Tibial artery (tissue), 4 donors: ENCODE measurements at places on chromosomes 11 and 22.

GRCh38 chr11:19959648-19960059 is 200.6 kb downstream of the DBX1 start:
- no peak for DNase-seq

GRCh38 chr11:2763984-2764383 is 64.2 kb upstream of the KCNQ1OT1 start:
- no peak for DNase-seq

- no peak for DNase-seq
These were observed 309.8 kb upstream of the CNTN5 start for GRCh38 chr11:98710986-98711385.

DNA sequence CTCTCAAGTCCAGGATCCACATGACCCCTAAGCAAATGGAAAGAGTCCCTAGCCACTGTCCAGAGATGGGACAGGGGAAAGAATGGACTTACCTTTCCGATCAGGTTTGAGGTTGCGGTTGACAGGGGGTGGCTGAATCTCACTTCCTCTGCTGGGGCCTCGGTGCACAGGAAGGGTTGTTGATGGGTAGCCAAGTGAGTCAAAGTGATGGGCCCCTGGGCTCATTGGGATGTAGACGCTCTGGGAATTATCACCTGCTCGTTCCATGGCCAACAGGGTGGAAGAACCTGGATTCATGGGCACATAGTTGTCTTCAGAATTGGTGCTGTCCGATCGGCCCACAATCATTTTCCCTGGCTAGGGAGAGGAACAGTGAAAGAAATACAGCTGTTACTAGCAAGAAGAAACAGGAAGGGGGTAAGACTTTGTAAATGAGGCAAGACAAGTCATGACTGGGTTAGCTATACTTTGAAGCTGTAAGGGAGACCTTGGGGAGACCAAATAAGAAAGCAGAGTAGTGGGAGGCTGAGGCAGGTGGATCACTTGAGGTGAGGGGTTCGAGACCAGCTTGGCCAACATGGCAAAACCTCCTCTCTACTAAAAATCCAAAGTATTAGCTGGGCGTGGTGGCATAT is 34.7 kb downstream of the USP35 start:
- DNase-seq: no peak

- no peak for DNase-seq
These were observed 4.6 kb upstream of the RNF185 start for GRCh38 chr22:31155422-31155821.

DNA sequence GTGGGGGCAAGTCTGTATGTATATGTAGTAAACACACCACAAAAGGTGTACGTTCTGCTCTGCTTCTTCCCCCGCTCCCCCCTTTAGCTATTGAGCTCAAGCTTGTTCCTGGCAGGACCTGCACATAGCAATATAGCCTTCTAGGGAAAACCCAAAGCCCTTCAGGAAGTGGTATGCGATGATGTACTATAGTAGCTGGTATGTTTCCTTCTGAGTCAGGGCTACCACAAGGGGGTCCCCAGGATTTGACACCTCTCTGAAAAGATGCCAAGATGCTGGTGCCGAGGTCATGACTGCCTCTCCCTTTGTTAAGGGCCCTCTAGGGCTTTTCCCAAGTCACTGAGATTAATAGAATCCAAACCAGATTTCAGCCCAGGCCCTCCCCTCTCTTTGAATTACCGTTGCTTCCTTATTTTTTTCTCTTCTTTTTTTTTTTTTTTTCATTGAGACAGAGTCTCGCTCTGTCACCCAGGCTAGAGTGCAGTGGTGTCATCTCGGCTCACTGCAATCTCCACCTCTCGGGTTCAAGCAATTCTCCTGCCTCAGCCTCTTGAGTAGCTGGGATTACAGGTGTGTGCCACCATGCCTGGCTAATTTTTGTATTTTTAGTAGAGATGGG is 268.4 kb downstream of the ETS1 start:
- no peak for DNase-seq

DNA sequence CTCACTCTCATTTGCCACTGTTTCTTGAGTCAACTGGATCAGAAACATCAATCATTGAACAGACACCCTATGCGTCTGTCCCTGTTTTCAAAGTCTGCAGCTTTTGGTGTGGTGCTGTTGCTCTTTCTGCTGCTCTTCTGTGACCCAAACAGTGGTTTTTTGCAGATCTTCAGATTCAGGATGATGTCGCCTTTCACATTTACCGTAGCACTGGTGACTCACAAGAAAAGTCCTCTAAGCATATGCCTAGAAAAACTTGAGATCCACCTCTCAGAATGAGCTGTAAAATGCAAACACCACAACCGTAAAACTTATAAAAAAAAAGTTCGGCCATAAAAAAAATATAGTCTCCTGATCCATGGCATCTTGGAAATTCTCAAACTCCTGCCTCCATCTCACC is 400.4 kb downstream of the NTM start:
- no peak for DNase-seq

- no peak for DNase-seq
These were observed at the start of gene IZUMO1R for GRCh38 chr11:94303966-94304958. TSS of gene IZUMO1R (plus strand) at chr11:94304580. CDS start at chr11:94305637, 1,057 bp downstream.

GRCh38 chr11:134573857-134574256 is 161.8 kb upstream of the B3GAT1 start:
- DNase-seq: no peak

GRCh38 chr11:44645827-44646226 is 80.4 kb downstream of the CD82 start:
- DNase-seq: no peak

GRCh38 chr11:80816454-80816847 is 1375.6 kb upstream of the TENM4 start:
- DNase-seq: no peak

GRCh38 chr11:83689144-83689780 is 403.1 kb upstream of the CCDC90B start:
- DNase-seq: no peak

DNA sequence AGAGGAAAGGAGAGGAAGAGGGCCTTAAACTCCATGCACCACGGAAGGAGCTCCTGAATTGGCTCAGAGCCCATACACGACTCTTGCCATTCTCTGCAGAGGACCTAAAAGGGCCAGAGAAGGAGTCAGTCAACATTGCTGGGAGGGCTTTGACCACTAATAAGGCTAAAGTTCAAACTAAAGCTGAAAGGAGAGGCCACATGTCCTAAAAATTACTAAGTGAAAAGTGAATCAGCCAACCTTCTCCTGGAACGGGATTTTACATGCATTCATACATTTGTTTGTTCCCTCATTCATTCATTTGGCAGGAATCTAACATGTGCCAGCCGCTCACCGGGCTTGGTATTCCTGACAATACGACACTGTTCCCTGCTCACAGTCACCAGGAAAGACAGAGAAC is 10.5 kb downstream of the CLMP start:
- DNase-seq: no peak

DNA sequence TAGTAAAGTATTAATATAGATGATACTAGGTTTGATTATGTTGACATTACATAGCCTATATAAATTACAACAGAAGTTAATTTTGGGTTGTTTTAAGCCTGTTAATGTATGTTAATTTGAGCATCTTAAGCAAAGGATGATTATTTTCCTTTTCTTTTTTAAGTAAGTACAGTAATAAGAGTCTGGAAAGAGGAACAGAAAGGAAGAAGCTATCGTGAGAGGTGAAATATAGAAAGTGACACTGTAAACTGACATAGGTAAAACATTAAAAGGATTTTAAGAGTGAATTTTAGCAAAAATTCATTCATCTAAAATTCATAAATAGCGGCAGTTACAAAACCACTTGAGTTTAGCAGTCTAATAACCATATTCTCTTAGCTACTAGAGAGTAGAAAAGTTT is 45.5 kb downstream of the FAR1 start:
- DNase-seq: no peak

DNA sequence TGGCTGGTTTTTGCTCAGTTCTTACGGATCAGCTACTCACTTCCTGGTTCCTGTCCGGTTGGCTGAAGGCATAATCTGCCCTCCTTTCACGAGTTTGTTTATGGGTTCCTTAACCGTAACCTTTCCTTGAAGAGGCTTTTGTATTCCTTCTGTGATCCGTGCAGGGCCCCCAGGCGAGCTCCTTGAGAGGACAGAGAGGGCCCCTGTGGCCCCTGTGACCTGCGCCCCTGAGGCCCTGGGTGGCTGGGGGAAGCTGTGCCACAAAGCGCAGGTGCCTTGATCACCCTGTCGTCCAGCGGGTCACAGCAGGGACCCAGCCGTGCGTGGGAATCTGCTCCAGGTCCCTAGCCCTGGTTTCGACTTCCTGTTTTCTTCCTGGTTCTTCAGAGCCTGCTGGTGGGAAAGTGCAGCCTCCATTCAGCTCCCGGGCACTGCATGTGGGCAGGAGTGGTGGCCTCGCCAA is 27.8 kb upstream of the FADD start:
- no peak for DNase-seq

DNA sequence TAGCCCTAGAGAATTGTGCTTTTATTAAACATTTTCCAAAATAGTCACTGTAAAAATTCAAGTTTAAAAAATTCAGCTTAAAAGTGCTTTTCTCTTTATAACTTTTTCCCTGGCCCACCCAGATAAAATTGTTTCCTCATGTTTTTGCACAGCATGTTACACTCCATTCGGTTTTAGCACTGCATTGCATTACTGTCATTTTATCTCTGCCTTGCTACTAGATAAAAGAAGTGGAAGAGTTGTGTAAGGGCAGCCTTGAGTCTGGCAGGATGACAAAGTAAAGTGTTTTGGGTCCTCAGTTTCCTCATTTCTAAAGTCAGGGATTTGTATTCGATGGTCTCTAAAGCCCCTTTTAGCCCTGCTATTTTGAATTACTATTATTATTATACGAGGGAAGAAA is 99.8 kb downstream of the ATM start:
- no peak for DNase-seq

DNA sequence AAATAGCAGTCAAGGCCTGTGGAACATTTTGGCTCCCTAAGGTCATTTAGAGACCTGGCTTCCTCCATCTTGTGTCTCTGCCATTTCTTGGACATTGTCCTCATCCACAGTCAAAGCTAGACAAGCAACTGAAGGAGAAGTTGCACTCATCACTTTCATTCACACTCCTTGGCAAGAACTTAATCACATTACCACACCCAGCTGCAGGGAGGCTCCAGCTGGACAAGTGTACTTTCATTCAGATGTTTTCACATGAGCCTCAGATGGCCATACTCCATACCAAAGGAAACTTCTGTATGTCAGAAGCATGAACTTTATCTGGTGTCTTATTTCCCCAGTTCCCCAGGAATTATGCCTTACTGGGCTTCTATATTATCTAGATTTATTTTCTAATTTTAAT is 537.4 kb downstream of the TMEM135 start:
- DNase-seq: no peak

DNA sequence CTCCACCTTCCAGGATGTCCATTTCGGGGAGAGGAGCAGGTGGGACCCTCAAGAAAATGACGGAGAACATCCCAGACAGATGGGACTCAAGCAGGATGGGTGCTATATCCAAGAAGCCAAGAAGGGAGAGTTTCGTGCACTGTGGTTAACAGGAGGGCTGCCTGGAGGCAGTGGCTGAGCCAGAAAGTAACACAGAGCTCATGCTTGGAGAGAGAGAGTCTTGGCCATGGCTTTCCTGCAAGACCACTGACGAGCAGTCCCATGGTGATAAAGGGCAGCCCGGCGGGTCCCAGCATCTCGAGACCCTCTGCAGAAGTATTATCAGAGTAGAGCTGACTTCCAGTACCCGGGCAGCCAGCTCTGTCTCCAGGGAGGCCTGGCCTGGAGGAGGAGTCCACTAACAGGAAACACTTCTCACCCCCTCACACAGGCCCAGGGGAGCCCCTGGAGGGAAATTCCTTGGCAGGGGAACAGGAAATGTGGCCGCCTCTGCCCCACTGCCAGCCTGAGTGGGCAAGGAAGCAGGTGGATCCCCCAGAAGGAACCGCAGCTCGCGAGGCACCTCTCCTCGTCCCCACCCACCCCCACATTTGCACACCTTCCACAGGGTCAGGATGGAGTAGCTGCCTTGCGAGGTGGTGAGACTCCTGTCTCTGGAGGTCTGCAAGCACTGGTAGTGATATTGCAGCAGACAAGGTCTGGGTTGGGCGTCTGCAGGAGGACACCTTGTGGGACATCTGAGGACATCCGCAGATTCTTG is 32.2 kb downstream of the CYTH4 start:
- DNase-seq: no peak

DNA sequence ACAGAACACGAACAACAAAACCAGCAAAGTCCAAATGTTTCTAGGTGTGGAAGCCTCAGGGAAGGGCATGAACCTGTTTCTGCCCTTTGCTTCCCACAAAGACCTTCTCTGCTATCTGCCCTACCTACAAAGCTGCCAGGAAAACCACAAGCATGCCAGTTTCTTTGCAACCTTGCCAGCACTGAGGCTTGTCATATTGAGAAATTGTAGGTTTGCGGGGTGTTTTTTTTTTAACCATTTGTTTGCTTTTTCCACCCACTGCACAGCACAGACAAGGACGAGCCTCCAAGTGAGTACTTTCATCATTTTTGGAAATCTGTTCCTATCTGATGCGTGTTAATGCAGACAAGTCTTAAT is 12.8 kb downstream of the PARVG start:
- no peak for DNase-seq

DNA sequence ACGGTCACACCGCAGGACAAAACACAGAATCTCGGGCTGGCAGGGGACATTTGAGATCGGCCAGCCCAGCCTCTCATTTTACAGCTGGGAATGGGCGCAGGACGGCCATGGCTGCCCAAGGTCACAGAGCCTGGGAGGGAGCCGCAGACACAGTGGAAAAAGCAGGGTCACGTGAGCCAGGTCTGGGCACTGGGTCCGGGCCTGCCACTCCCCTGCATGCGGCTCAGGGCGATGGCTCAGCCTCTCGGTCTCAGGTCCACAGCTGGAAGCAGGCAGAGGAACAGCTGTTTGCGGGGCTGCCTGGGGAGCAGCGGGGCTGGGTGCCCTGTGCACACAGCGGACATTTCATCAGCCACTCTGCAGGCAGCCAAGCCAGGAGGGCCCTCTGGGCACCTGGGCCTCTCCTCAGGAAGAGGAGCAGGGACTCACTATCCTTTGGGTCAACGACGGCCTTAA is 10.4 kb upstream of the PPARA start:
- DNase-seq: no peak

GRCh38 chr22:38751422-38752346 is 4.1 kb downstream of the SUN2 start:
- peak; percentile 54 for DNase-seq

- DNase-seq: no peak
These were observed 54.1 kb upstream of the ARHGAP20 start for GRCh38 chr11:110766316-110766715.

DNA sequence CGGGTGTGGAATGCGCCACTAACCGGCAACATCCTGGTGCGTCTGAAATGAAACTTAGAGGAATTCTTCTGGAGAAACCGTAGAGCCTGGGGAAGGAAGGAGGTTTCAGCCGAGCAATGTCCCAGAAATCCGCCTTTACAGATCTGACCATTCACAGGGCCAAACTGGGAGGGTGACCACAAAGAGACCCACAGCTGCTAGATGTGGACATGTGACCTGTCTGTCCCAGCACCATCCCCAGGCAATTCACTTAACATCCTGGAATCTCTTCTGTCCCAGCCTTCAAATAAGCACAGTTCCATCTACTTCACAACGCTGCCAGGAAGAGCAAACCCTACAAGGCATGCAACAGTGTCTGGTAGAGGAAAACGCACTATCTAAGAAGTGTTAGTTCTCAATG is 9.8 kb downstream of the MCAT start:
- no peak for DNase-seq

- no peak for DNase-seq
These were observed 16.9 kb upstream of the CD81 start for GRCh38 chr11:2360081-2360642.

- no peak for DNase-seq
These were observed at the start of gene ADAMTS8 for GRCh38 chr11:130428316-130429119. TSS of gene ADAMTS8 (minus strand) at chr11:130428609. CDS start at chr11:130428286, 323 bp downstream.

- DNase-seq: no peak
These were observed 303.9 kb downstream of the CASP12 start for GRCh38 chr11:104594228-104594958.
